ENCODE measurements at places on chromosomes 7 and 10. TPM values are rescaled to one million over a fixed set of nuclear protein-coding genes. Genes with fewer than 3 reads are reported as not detected.

DNA sequence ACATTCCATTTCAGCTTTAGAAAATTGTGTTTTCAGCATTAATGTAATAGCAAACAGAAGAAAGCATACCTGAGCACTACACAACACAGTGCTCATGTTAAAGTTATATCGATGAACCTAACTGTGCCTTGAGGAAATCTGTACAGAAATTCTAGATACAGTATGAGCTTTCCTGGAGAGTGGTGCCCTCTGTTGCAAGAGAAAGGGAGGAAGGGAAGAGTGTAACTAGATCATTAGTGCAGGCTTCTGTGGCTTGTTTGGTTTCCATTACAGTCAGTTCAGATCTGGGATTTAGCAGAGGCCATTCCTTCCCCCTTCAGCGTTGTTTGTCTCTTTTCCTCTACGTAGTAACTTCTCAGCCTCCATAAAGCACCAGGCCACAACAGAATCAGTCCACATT, 139.7 kb downstream of the HTR7 start:
- DNase-seq, result no peak

- DNase-seq, result no peak
These were observed 55.5 kb upstream of the LOXL4 start for GRCh38 chr10:98323221-98324164.

Gene SEMA4G
- total RNA-seq, result 80.4 TPM

DNA sequence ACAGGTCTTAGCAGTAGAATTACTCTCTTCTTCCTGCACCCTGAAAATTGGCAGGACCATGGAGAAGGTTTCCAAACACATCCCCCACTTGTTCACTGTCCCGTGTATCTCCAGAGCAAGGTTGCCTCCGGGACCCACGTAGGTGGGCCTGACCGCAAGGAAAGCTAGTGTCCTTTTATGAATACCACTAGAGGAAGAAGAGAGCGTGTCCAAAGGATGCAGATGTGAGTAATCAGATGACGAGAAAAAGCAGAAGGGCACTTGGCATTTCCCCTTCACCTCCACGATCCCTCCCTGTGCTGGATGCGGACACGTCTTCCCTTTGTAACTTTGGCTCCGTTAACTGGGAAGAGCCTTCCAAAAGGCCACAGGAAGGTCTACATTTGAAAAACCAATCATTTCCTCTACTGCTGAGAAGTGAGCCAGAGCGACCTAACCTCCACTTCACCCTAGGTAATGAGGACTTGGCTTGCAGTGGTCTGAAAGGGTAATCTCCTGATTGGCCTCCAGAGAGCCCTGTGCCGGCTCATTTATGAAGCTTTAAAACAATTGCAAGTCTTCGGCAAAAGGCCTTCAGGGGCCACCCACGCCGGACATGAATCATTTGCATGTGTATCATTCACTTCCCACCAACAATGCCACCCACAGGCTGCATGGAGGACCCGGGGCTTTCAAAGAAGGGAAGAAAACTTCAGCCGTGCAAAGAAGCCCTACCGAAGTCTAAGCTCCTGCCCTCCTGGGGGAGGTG, 55.4 kb downstream of the LYZL1 start:
- no peak for DNase-seq

Gene PTN
- 0.38 TPM for total RNA-seq

Gene PAPSS2
- total RNA-seq, result 120 TPM

Gene PNLIPRP3
- total RNA-seq, result not detected

Gene TRPV6
- 0.53 TPM for total RNA-seq

DNA sequence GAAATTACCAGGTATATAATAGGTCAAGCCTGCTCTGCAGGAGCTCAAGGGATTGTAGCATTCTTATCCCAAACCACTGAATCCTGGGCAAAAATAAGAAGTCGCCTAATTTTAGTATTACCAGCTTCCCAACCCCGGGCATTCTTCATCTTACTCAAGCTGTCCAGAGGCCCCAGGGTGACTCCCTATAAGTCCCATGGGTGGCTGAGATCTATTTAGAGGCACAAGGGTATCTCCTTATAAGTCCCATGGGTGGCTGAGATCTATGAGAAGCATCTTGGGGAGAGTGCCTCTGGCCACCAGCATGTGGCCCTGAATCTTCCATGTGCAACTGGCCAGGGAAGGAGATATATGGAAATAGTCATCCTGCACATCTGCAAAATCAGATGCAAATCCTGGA, 38.9 kb downstream of the PRSS2 start:
- no peak for DNase-seq

DNA sequence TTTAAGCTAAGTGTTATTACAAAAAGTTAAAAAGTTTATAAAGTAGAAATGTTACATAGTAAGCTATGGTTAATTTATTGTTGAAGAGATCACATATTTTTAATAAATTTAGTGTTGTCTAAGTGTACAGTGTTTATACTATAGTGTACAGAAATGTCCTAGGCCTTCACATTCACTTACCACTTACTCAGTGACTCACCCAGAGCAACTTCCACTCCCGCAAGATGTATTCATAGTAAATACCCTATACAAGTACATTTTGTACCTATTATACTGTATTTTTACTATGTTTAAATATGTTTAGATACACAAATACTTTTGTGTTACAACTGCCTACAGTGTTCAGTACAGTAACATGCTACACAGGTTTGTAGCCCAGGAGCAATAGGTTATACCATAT, 69.2 kb downstream of the DNAJC1 start:
- DNase-seq, result no peak

Gene NUTM2E
- total RNA-seq, result 0.08 TPM

- no peak for DNase-seq
These were observed 37.6 kb downstream of the CPED1 start for GRCh38 chr7:121026159-121026558.

DNA sequence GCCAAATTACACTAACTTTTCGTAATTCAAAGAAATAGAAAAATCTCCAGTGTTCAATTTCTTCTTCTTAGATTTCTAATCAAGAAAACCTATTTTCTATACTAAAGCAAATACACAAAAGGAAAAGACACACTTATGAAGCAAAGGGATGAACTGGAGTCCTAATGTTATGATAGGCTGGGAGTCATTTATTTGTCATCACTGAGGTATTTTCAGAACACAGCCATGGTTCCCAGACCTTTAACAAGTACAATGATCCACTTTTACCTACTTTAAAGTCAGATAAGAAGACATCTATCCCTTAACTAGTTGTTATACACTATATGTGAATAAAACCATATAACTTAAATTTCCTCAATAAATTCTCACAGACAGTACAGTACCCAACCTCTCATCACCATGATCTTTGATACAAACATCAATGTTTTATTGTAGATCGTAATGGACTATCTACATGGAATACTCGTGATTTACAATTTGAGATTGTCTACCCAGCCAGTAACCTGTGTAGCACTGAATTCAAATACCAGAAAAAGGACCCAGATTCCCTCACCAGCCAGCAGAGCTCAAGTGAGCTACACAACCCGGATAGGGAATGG, 12.5 kb downstream of the ASNS start:
- no peak for DNase-seq

DNA sequence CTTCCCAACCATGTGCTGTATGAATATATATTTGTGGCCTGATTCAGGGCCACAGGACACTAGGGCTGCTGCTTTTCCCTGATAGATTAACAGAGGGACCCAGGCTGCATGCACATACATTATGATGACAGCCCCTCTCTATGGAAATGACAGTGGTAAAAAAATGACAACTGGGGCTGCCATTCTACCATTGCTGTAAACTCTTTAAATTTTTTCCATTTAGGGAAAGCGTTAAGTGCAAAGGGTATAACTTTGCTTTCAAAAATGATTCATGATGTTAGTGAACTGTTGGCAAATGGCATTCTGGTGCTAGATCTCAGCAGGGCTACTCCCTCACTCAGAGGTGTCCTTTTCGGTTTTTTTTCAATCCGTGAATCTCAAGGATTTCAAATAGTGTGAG, 4.2 kb downstream of the CTBP2 start:
- no peak for DNase-seq

Gene ZNF117
- 2.6 TPM for total RNA-seq

Gene PROSER2
- 38.3 TPM for total RNA-seq
